Hippocampal formation (tissue), 2 donors: ENCODE measurements at places on chromosomes 7 and 10.

- DNase-seq: no peak
These were observed 57.4 kb upstream of the EGFR start for GRCh38 chr7:54961391-54961790.

DNA sequence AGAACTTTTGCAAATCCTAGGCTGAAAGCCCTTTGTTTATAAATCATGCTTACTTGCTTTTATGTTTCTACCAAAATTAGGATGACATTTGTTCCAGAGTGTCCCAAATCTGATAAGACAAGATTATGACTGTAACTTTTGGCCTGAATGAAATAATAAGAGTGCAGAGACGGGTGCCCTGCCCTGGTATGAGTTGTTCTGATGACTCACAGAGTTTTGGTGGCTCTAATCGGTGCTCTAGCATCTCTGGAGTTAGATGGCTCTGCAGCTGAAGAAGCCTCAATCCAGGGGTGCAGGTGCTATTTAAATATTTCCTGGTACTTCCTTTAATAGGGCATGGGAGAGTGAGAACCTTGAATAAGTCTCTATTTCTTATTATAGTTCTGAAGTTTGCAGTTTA, 102.2 kb upstream of the ELMO1 start:
- DNase-seq: no peak

- no peak for DNase-seq
These were observed 4.8 kb downstream of the ECHDC3 start for GRCh38 chr10:11746883-11747539.

- no peak for DNase-seq
These were observed 19.3 kb upstream of the ADAMTS14 start for GRCh38 chr10:70652761-70653657.

GRCh38 chr10:3668276-3668965, 116.6 kb downstream of the KLF6 start:
- DNase-seq: no peak

DNA sequence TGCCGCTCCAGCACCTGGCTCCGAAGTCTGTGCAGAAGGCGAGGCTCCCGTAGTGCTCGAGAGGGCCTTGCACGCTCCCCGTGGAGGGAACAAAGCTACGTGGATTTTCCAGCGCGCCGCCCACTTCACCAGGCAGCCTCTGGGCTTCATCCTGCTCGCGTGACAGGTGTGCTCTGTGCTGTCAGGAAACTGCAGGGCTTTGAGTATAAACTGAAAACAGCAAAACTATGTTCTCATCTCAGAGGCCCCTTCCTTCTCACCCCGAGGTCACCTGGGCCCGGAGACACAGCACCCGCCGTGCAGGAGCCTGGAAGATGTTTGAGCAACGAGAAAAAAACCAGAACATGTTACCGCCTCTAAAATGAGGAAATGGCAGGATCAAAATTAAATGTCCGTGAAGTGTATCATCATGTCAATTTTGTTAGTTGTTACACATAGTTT, 17.6 kb upstream of the GPR146 start:
- no peak for DNase-seq

- DNase-seq: no peak
These were observed 195.2 kb downstream of the MDFIC start for GRCh38 chr7:115116773-115117715.

GRCh38 chr10:34187201-34187600, 627.9 kb downstream of the PARD3 start:
- no peak for DNase-seq

DNA sequence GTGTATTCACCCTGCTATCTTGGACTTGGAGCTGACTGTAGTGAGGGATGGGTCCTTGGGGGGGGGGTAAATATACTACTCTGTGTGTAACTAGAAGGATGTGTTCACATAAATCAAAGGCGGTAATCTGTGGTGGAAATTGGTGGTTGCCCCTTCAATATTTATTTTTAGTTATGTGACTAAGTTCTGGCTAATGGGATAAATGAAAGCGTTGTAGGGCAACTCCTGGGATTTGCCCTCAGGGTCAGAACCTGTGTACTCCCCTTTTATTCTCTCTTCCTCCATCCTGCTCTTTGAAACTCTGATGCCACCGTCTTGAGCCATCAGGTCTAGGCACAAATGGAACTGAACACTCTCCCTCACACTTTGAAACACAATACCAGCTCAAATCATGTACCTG, 24.3 kb upstream of the ST7 start:
- DNase-seq: no peak

- no peak for DNase-seq
These were observed 97.3 kb downstream of the CLEC2L start for GRCh38 chr7:139620676-139621344.

DNA sequence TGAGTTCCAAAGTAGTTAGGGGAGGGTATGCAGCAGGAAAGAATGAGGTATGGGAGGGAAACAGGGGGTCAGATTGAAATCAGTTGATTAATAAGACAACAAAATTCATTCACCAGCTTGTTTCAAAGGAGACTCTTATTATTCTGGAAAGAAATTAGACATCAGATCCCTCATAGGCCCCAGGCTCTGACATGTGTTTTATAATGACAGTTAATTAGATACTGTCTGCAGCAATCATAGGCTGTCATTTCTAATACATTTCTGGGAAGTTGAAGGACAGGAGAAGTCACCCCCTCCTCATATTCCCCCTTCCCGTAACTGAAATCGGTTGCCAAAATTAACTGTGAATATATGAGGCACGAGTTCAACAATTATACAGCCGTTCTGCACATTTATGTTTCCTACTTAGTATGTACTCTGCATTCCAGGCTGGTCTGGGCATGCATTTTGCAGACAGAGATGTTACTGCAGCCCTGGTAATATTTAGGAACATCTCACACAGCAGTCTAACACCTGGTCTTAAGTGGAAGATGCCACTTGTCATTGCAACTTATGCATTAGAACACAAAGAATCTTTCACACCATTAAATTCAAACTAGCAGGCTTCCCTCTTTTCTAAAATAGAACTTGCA, 355.2 kb upstream of the LRGUK start:
- no peak for DNase-seq

DNA sequence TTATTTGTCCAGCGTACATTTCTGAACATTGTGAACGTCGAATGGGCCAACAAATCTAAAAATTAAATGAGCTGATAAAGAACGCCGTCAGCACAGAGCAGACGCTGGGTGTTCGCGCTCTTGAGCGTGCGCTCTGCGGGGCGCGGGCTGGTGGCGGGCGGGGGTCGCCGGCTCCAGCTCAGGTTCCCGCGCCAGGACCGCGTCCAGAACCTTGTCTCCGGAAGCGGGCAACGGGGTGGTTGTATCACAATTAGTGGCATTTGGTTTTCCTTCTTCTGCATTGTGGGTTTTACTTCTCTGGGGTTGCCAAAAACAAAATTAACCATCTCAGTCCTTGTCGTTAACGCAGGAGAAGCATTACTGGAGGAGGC, 2.4 kb downstream of the CYP2E1 start:
- DNase-seq: no peak

DNA sequence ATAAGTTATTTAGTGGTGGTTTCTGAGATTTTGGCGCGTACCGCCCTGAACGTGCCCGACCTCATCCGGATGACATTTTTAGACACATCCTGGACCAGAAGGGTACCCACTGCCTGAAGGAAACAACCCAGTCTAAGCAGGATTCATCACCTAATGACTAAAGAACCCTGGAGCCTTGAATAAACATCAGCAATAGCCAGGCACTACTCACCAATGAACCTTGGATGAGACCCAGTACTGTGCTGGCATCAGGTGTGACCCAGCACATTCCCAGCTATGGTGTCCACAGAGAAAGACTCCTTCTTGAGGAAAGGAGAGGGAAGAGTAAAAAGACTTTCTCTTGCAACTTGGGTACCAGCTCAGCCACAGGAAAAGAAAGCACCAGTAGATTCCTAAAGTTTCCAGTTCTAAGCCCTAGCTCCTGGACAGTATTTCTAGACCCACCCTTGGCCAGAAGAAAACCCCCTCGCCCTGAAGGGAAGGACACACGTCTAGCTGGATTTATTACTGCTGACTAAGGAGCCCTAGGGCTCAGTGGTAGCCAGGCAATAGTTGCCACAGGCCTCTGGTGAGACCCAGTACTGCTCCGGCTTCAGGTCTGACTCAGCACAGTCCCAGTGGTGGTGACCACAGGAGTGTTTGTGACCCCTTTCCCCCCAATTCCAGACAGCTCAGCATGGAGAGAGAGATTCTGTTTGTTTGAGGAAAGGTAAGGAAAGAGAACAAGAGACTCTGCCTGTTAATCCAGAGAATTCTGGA, 32.5 kb downstream of the ZNF277 start:
- no peak for DNase-seq

DNA sequence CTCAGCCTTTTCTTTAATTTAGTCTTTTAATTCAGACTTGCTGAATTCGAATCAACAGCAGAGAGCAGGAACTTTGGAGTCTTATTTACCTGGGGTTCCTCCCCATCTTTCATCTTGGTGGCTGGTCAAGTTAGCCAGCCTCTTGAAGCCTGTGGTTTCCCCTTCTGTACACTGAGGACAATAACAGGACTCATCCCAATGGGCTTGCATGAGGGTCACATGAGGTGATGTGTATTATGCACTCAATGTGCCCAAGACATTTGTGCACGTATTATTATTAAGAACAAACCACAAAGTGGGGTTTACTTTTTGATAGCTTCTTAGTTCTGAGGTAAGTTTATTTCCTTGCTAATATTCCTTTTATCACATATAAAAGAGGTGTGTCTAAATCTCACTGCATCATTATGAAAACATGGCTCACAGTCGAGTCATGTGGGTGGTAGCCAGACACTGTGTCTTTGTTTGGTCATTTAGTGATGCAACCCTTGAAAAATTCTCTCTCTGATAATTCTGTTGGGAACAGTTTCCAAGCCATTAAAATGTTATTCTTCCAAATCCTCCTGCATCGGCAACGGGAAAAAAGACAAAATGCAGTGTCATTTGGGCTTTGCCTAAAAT, 86.5 kb upstream of the GRB10 start:
- peak; percentile 54 for DNase-seq

- DNase-seq: no peak
These were observed 5.9 kb upstream of the HDAC9 start for GRCh38 chr7:18489624-18490023.

DNA sequence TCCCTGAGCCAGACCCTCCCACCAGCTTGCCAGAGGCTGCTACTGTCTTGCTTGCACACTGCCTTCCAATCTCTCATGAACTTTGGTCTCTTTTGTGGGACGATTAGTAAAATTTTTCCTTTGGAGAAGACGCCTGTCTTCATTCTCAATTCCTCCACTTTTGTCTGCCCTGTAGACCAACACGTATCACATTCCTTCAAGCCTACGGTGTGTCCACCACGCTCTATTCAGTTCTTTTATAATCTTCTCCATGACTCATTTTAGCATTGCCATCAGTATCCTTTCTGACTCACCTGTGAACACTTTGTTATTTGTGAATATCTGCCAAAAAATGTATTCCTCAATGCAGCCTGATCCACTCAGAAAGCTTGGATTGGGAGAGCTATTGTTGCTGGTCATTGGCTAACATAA, 1.4 kb downstream of the GIMAP5 start:
- DNase-seq: no peak

GRCh38 chr10:44831581-44831980, 79.6 kb upstream of the TMEM72 start:
- DNase-seq: no peak

DNA sequence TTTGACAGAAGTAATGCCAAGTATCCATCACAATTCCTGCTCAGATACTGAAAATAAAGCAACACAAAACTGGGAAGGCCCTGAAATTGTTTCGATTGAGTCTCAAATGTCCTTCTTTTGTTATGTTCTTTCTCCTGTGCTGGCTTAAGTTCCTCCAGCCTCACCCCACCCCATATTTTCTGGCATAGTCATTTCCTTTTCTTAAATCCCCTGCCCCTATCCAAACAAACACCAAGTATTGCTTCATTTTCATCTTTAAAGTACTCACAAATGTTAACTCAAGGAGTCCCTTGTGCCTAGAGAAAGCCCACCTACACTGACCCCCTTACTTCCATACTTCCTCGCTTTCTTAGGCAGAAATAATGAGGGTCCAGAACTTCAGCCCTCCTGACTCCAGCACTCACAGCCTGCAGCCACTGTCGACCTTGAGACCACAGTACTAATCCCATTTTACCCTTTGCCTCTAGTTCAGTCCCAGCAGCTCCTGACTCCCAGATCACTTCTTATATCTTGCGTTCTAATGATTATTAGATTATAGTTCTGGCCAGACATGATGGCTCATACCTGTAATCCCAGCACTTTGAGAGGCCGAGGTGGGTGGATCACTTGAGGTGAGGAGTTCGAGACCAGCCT, 73.2 kb upstream of the ST8SIA6 start:
- no peak for DNase-seq

DNA sequence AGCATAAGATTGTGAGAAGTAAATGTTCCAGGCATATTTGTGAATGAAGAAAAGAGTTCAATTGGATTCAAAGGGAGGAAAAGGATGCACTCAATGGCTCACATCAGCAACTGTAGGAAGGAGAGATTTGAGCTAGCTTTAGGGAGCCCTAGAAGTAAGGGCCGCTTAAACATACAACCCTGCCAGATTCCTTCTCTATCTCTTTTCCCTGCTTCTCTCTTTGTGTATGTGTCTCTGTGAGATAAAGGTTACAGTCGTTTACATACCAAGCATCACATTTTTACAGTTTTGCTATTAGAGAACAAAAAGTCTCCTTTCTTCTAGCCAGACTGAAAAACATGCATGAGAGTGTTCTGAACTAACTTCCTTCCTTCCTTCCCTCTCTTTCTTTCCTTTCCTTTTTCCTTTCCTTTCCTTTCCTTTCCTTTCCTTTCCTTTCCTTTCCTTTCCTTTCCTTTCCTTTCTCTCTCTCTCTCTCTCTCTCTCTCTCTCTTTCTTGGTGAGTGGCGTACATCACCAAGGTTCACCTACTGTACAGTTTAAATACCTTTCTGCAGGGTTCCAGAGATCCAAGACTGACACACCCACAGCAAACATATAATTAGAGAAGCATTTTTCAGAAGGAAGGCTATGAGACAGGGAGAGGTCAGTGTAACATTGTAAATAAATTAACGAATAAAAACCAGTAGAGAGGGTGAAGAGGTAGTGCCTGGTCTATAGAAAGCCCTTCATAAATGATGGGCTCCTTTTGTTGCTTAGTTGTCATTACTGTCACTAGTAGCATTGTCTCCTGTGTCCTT, 240.4 kb downstream of the ARL4A start:
- no peak for DNase-seq

- no peak for DNase-seq
These were observed 51.2 kb downstream of the INSYN2A start for GRCh38 chr10:127145173-127145572.

DNA sequence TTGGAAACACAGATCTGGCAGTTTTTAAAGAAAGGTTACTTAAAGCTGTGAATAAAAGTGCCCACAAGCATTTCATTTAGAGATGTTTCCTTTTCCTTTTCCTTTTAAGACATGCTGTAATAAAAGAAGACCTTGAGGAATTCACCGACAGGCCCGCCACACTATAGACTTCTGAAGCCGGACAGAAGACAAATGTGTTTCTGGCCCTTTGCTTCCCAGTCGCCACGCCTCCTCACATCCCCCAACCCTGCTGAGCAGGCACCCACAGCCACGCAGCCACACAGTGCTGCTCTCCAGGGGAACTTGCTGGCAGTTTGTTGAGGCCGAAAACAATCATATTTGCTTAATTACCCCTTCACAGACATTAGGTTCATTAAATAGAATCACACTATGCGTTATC, 83.4 kb downstream of the SLC25A13 start:
- DNase-seq: no peak
